SHP77 (cell line): ENCODE measurements at places on chromosomes 4 and X.

DNA sequence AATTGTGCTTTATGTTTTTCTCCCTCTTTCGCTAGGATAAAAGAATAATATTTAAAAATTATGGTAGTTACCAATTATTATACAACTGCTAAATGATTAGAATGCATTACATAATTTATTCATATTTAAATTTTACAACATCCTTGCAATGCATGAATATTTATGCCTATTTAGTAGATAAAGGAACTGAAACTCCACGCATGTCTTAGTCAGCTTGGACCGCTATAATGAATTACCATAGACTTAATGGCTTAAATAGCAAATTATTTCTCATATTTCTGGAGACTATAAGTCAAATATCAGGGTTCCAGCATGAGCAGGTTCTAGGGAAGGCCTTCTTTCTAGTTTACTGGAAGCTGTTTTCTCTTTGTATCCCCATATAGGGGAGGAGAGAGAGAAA is 1555.4 kb upstream of the ADGRL3 start:
- no peak for DNase-seq

GRCh38 chrX:69234624-69235023 is 69.4 kb upstream of the PJA1 start:
- no peak for DNase-seq

DNA sequence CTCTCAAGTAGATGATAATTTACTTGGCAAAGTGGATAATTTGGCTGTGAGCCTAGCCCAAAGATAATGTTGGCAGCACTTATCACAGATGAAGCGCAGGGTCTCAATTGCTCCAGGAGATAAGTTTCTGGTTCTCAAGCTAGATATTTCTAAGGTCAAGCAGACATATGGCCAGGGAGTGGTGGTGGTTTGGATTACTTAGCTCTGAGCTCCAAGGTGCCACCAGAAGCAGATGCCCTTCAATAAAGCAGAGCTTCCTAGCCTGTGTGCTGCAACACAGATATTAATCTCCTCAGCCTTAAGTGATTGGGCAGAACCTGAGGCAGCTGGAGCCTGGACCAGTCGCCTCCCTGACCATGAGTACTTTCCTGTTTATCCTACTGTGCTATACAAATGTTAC is 79.2 kb upstream of the NALF2 start:
- DNase-seq, result no peak

DNA sequence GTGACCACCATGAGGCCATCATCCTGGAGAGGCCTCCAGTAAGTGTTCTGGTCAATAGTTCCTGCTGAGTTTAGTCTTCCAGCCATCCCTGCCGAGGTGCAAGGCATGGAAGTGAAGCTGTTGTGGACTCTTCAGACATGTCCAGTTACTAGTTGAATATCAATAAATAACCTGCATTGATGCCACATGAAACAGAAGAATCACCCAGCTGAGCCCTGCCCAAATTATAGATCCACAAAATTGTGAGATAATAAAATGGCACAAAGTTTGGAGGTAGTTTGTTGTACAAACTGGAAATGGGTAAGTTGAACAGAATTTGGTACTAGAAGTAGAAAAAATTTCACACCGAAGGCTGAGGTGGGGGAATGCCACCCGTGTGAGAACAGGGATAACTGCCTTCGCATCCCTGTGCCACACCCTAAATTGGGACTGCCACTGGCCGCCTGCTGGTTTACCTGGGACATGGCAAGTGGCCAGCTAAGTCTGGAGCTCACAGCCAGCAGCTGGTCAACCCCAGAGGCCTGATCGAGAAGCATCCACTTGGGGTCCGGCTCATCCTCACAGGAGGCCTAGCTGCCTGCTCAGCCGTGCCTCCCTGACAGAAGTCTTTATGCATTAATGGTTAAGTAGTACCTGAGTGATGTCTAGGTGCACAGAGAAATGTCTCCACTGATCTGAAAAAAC is 184.5 kb downstream of the SPRY1 start:
- no peak for DNase-seq

DNA sequence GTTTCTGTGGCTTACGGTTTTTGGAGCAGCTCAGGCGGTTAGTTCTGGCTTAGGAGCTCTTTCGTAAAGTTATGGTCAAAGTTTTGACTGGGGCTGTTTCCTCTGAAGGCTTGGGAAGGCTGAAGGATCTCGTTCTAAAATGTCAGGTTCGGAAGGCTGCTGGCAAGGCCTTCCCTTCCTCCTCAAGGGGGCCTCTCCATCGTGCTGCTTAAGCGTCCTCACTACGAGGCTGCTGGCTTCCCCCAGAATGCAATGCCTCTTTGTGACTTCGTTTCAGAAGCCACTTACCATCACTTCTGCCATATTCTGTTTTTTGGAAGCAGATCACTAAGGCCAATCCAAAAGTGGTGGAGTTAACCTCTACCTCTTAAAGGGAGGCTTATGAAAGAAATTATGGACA is 1196.4 kb upstream of the TENM3 start:
- DNase-seq, result no peak

DNA sequence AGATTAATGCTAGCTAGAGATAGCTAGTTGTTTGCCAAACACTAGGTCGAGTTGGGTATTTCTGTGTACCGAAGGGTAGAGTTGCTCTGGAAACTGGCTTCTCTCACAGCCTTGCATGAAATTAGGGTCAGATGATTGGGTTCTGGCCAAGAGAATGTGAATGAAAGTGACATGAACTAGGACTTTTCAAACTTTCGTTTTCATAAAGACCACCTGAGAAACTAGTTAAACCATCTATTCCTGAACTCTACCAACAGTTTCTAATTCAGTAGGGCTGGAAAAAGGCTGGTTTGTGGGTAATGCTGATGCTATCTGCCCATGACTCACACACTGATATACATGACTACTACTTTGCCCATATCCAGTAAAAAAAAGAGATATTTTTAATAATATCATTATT is 157.6 kb downstream of the GASK1B start:
- DNase-seq, result no peak

GRCh38 chr4:41460641-41461040 is 77.3 kb upstream of the LIMCH1 start:
- no peak for DNase-seq

GRCh38 chr4:70197842-70198241 is 2.3 kb downstream of the ODAM start:
- DNase-seq, result no peak

GRCh38 chr4:48779095-48779997 is 733 bp downstream of the FRYL start:
- DNase-seq, result peak; percentile 34
